Substantia nigra (tissue), 51 donors: ENCODE measurements at places on chromosomes 6 and 20.

DNA sequence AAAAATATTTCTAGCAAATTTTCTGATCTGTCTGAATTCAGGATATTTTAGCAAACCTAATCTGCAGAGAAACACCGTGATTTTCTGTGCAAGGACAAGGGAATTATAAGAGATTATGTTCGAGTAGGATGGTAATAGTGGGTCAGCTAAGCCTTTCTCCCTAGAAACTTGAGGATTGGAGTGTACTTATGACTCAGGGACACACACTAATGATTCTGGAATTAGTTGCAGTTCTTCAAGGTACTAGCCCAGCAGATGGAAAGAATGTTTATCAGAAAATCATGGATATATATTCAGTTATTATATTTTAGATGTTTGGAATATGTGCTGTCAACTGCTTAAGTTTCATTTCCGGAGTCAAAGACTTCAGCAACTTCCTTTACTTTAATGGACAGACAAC lies 177.1 kb upstream of the MAP3K7 start:
- DNase-seq, result no peak

- DNase-seq, result no peak
Observed at GRCh38 chr20:59810449-59811187, 122.8 kb downstream of the SYCP2 start.

DNA sequence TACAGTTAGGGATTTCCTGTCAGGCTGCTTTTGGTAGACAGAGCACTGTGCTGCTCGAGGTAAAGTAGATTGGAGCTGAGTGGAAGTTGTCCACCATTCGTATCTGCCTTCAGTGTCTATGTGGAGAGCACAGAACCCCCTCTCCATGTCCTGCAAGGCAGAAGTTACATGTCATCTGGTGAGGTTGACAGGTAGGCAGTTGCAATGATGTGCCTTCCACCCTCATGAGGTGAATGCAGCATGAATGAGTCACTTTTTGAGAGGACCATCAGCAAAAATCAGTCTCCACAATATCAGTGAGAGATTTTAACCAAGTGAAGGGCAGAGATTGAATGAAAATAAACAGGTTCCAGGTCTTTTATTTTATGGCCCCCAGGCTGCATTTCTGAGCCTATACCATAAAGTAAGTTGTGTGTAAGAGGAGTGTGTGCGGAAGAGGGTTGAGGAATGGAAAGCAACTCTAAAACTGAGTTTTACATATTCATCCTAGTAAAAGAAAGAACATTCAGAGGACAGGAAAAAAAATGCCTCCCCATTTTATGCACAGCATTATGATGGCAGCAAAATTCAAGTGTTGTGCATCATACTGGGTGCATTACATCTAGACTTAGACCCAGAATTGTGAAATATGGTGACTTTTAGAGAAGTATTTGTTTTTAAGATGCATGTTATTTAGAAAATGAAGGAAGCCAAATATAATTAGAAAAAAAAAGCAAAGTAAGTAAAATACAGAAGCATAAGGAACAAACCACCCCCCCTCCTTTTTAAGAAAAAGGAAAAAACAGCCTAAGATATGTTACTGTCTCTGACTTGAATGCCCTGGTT lies 15.8 kb downstream of the TRAPPC3L start:
- no peak for DNase-seq

DNA sequence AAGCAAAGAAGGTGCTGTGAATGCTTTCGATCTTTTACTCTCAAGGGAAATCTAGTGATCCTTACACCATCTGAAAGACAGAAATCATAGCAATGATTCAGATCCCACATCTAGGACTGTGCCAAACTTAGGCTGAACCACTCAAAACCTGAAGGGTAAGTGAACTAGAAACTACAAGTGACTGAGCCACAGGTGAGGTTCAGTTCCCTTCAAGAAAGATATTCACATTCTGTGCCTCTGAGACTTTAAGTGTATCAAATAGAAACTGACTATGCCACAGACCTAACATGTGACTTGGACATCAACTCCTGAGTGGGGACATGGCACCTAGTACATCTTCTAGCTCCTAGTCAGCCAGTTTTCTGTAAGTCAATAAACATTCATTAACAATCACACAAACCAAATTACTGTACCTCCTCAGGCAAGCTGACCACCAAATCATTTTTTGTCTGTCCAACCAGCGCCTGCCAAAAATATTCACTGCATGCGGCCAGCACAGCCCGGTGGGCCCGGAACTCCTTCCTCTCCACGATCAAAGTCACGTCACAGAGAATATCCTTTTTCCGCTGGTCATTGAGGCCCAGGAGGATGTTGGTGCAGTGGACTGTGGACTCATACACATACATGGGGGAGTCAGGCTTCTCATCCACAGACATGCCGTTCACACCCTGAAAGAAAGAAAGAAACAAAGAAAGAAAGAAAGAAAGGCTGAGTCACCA lies 114.1 kb downstream of the GJA10 start:
- DNase-seq, result no peak
